ENCODE measurements at places on chromosomes 16 and 17.

- DNase-seq: peak; percentile 77
Measured at GRCh38 chr17:68771867-68772515, 170.8 kb upstream of the FAM20A start.

DNA sequence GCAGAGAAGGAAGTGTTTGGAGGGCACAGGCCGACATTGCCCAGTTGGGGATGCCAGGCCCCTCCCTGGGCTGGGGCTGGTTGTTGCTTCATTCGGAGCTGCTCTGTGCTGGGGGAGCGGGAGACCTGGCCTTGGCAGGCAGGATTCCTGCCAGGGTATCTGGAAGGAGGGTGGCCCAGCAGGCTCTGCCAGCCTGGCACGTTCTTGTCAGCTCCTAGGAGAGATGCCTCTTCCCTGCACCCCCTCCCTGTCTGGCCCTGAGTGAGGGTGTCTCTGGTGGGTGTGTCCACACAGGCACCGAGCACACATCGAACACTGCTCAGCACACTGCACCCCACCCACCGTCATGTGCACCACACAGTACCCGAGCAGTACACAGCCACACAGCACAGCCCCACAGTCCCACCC, 35.2 kb downstream of the ARHGAP23 start:
- no peak for DNase-seq

- DNase-seq: no peak
Measured at GRCh38 chr17:45867171-45867570, 22.5 kb downstream of the SPPL2C start.

GRCh38 chr17:4032738-4033137, 68.5 kb upstream of the ATP2A3 start:
- no peak for DNase-seq

- DNase-seq: no peak
Measured at GRCh38 chr17:7363311-7363710, 8.4 kb downstream of the TMEM95 start.

- no peak for DNase-seq
Measured at GRCh38 chr16:34803683-34804416, 1344.4 kb downstream of the TP53TG3F start.

DNA sequence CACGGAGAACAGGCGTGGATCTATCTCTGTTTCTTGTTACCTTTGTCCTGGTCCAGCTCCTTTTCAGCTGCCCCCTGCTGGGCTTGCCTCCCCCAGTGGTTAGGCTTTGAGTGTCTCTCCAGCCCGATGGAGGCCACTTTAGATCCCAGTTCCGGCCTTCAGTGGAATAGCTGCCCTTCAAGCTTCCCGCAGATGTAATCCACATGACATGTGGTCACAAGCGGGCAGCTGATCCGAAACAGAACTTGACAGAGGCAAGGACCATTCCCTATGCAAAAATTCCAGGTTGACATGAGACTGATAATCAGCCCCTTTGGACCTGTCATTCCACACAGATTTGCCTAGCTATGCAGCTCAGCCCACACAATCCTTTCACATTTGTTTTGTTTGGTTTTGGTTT, 40.6 kb upstream of the AQP8 start:
- DNase-seq: no peak

- DNase-seq: no peak
Measured at GRCh38 chr17:17780922-17781590, 55.7 kb downstream of the SREBF1 start.

GRCh38 chr16:3716831-3717234, 491 bp downstream of the TRAP1 start:
- DNase-seq: no peak

- no peak for DNase-seq
Measured at GRCh38 chr17:78020717-78021108, 62.2 kb downstream of the TNRC6C start.

- DNase-seq: no peak
Measured at GRCh38 chr16:28297784-28298510, 5.6 kb downstream of the SBK1 start.

GRCh38 chr16:24844101-24845030, 1.4 kb upstream of the SLC5A11 start:
- no peak for DNase-seq

- no peak for DNase-seq
Measured at GRCh38 chr17:77810536-77810935, 148.0 kb upstream of the TNRC6C start.

GRCh38 chr17:19336938-19337711, 25.4 kb downstream of the B9D1 start:
- DNase-seq: no peak

GRCh38 chr16:47970291-47970931, 185.4 kb downstream of the ABCC12 start:
- DNase-seq: no peak

DNA sequence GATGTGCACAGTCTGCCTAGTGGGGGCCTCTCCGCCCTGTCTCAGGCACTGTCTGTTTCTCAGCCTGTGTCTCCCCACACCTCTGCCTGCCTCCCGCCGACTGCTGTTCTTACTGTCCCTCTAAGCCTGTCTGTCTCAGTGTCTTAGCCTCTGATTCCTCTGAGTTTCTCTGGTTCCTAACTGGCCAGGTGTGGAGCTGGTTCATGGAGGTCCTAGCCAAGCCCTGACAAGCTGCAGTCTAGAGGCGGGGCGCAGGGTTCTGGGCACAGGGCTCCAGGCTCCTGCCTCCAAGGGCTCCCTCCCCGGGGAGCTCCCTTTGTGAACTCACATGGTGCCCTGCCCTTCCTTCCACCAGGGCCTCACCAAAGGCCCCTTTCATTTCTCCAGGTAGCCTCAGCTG, 19.4 kb downstream of the C17orf100 start:
- no peak for DNase-seq

DNA sequence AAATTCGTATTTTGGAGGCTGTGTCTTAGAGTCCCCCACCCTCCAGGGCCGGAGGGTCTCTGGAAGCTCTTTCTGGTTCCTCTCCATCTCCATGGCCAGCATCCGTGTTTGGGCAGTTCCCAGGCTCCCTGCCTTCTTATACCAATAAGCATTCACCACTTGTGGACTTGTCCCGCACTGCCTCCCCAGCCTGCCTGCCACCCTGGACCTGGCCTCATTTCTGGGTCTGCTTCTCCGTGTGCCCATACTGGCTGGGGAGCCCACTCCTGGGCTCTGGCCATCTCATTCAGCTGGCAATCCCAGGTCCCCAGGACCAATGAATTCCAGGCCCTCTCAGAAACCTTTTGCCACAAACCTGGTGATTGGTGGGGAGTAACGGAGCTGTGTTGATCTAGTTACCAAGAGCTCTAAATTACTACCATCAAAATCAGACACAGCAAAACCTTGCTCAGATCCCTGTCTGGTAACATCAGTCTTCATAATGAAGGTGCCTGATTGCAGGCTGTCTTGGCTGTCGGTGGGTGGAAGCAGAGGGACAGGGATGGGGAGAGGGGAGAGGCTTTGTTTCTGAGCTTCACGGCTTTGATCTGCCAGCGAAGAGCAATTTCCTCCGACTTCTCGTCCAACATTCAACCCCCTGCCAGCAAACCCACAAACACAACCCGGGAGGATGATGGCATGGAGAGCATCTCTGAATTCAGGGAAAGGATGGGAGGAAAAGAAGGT, 27.7 kb upstream of the CRHR1 start:
- DNase-seq: no peak

- no peak for DNase-seq
Measured at GRCh38 chr17:9309216-9309615, 266.4 kb downstream of the STX8 start.

- DNase-seq: no peak
Measured at GRCh38 chr17:44581868-44582267, 24.6 kb downstream of the FZD2 start.

DNA sequence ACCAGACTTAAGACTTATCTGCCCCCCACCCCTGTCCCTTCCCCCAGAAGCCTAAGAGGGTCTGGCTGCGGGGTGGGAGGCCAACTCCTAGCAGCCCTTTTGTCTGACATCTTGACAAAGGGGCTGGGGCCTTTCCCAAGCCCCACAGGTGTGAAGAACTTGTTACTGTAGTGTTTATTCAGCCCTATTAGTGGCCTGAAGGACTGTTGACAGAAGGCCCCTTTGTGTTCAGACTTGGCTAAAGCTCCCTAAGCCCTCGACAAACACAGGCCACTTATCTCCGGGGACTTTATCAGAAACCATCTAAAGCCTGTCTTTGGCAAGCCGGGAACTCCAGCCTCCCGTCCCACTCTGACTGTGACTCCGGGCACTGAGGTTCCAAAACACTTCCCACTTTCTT, 129.8 kb downstream of the NTN1 start:
- no peak for DNase-seq

- no peak for DNase-seq
Measured at GRCh38 chr17:1096215-1096614, 83.6 kb downstream of the ABR start.

GRCh38 chr17:2532146-2532720, 20.5 kb upstream of the METTL16 start:
- no peak for DNase-seq

- no peak for DNase-seq
Measured at GRCh38 chr16:85746460-85747215, 4.3 kb downstream of the C16orf74 start.

- DNase-seq: peak; percentile 22
Measured at GRCh38 chr17:78144147-78144719, 2.0 kb upstream of the C17orf99 start.

DNA sequence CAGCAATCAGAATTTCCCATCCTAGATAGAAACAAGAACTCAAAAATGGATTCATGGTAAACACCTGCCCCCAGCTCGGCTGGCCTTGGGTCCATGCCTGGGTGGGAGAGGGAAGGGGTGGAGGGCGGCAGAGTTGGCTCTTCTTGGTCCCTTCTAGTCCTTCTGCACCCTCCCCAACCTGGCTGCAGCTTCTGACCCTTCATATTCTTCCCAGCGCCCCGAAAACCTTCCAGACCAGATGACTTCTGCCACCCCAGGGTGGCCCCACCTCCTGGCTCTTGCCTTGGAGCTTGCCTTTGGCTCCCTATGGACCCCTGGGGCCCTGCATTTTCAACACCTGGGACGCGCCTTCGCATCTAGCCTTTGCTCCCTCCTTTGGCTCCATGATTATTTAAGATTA, 5.4 kb upstream of the GJD3 start:
- no peak for DNase-seq

GRCh38 chr16:87415441-87415840, 23.3 kb downstream of the MAP1LC3B start:
- DNase-seq: no peak

- no peak for DNase-seq
Measured at GRCh38 chr17:322006-322780, 30.4 kb downstream of the RPH3AL start.

GRCh38 chr16:31298958-31299357, 39.2 kb downstream of the ITGAM start:
- no peak for DNase-seq

DNA sequence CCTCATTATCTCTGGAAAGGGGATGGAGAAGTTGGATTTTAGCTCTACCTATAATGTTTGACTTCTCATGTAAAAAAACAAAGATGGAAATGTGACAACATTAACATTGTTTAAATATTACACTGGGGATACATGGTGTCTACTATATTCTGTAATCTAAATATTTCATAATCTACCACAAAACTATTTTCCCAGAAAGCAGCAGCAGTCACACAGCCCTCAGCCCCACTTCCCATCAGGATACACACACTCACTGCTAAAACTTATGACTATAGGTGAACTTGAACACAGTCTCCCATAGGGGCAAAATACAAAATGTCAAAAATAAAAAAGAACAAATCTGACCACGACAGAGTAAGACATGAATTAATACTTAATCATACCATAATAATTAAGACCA, 95.7 kb downstream of the KANSL1 start:
- DNase-seq: no peak

- DNase-seq: peak; percentile 56
Measured at GRCh38 chr16:56807011-56807675, 57.9 kb upstream of the SLC12A3 start.

GRCh38 chr17:73188011-73188410, 4.8 kb upstream of the COG1 start:
- no peak for DNase-seq

GRCh38 chr16:75188832-75189477, 18.0 kb downstream of the CTRB2 start:
- DNase-seq: no peak

DNA sequence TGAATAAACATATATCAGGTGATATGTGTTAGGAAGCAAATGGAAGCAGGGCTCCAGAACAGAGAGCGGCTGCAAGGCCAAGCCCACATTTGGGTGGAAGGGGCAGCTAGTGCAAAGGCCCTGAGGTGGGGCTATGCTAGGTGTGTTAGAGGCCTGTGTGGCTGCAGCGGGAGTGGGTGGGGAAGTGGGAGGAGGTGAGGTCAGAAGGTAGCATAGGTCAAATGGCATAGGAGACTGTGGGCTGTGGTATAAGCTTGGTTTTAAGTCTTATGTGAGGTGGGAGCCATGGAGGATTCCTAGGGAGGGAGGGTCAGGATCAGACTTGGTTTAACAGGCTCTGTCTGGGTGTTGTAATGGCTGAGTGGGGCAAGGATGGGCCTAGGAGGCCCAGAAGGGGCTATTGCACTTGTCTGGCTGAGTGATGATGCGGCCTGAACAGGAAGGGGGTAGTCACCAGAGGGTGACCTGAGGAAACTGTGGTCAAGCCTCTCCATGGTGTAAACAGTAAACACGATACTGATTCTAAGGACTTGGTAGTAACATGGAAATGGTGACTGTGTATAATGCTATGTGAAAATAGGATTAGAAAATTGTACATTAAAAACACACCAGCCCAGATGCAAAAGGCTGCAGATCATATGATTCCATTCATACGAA, 31.1 kb downstream of the RAI1 start:
- peak; percentile 87 for DNase-seq

GRCh38 chr17:40291281-40291664, 3.6 kb downstream of the CDC6 start:
- no peak for DNase-seq

- DNase-seq: peak; percentile 54
Measured at GRCh38 chr17:81486199-81486810, 26.3 kb downstream of the ACTG1 start.

- no peak for DNase-seq
Measured at GRCh38 chr17:42005166-42005565, 12.1 kb downstream of the DNAJC7 start.

DNA sequence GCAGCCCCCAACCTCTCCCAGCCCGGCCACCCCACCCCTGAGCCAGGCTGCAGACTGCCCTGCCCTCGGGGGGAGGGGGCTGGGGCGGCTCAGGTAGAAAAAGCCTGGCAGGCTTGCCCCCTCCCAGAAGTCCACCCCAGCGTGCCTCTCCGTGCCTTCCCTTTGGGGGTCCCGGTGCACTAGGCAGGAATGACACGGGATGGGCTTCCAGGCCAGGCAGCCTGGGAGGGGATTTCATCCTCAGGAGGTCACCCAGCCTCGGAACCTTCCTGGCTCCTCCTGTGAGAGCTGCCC, 185.0 kb downstream of the NTN1 start:
- no peak for DNase-seq

- DNase-seq: no peak
Measured at GRCh38 chr16:75628351-75628750, 5.3 kb upstream of the ADAT1 start.

- no peak for DNase-seq
Measured at GRCh38 chr17:37726248-37726647, 18.6 kb downstream of the HNF1B start.
